ENCODE measurements at places on chromosomes 3 and 15. TPM values are rescaled to one million over a fixed set of nuclear protein-coding genes. Genes with fewer than 3 reads are reported as not detected.

Gene ZKSCAN7
- 3.8 TPM for total RNA-seq

- H3K4me3 ChIP-seq: no peak overlapping the region
- H3K27ac ChIP-seq: no peak overlapping the region
- H3K4me1 ChIP-seq: peaks cover 26% of the 10 kb centered on the region
- no peaks in the 10 kb centered on the region for H3K27me3 ChIP-seq
- H3K36me3 ChIP-seq: no peaks in the 10 kb centered on the region
Measured at GRCh38 chr3:196670339-196670738, 30.8 kb downstream of the NRROS start.

- no peaks in the 10 kb centered on the region for H3K27me3 ChIP-seq
- H3K4me1 ChIP-seq: peaks cover 35% of the 10 kb centered on the region
Measured at GRCh38 chr15:80743189-80743833, 35.9 kb upstream of the CEMIP start.

GRCh38 chr15:33701304-33701696, 267.0 kb upstream of the CHRM5 start:
- no peak overlapping the region for H3K27ac ChIP-seq
- DNase-seq: no peak
- no peaks in the 10 kb centered on the region for H3K36me3 ChIP-seq
- no peaks in the 10 kb centered on the region for H3K4me1 ChIP-seq
- no peak overlapping the region for H3K4me3 ChIP-seq

- H3K36me3 ChIP-seq: peaks cover 25% of the 10 kb centered on the region
- H3K4me3 ChIP-seq: no peak overlapping the region
- peaks cover 22% of the 10 kb centered on the region for H3K4me1 ChIP-seq
- no peak overlapping the region for H3K27ac ChIP-seq
- no peak for DNase-seq
- H3K27me3 ChIP-seq: no peaks in the 10 kb centered on the region
Measured at GRCh38 chr3:48155122-48155521, 33.1 kb downstream of the CDC25A start.

DNA sequence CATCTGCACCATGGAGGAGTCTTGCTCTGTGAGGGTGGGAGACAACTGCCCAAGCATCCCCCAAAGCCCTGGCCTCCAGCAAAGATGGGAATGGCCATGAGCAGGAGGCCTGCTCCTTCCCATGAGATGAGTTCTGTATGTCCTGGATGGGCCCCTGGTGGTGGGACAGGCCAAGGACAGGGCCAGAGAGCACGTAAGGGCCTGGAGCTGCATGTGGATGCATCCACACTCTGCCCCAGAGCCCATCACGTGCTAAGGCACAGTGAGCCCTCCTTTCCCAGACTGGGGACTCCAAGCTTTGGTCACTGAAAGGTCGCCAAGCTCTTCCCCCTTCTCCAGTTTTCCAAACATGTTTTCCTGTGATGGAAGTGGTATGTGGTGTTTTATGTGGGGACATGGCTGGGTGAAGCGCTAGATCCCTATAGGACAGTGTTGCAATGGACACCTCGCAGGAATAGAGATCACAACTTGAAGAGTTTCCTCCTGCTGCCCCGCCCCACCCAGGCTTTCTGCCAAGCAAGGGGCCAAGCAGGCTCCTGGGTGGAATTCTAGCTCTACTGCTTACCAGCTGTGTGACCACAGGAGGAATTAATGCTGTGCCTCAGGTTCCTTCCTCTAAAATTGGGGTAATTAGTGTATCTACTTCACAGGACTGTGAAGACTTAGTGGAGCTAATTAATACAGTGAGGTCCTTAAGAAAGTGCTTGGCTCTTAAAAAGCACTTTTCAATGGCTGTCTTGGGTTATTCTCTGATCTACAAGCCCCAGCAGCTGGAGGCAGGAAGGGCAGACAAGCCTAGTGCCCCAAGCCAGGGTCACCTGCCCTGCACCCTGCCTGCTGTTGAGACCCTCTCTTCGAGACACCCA, 106.4 kb upstream of the RPL32 start:
- H3K36me3 ChIP-seq: peaks cover 8% of the 10 kb centered on the region
- no peak overlapping the region for H3K27ac ChIP-seq
- H3K27me3 ChIP-seq: no peaks in the 10 kb centered on the region
- no peak overlapping the region for H3K4me3 ChIP-seq
- DNase-seq: peak; percentile 15
